Left hindlimb (tissue), 1 donor: ENCODE measurements at places on chromosomes 7 and 10.

GRCh38 chr10:119103903-119104653, at the start of gene DENND10:
Gene DENND10 (plus strand): TSS chr10:119104113. CDS start chr10:119104143, 30 bp downstream.
- peak; percentile 92 for DNase-seq

DNA sequence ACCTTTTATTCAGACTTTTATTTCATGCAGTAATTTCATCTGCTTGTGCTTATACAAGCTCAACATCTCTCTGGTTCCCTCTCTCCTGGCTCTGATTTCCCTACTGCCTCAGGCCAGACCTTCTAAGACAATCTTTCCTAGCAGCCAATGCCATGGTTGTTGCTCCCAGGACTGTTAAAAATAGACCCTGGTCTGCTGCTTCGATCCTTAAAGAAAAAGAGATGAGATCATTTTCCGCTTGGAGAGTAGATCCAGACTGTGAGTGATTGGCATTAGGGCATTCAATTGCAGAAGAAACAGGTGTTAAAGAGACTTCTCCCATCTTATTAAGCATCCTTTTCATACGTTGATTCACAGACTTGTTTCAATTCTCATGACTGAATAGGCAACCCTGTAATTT, 68.4 kb upstream of the ITGB1 start:
- no peak for DNase-seq

GRCh38 chr7:91796122-91796521, 84.4 kb downstream of the MTERF1 start:
- no peak for DNase-seq

DNA sequence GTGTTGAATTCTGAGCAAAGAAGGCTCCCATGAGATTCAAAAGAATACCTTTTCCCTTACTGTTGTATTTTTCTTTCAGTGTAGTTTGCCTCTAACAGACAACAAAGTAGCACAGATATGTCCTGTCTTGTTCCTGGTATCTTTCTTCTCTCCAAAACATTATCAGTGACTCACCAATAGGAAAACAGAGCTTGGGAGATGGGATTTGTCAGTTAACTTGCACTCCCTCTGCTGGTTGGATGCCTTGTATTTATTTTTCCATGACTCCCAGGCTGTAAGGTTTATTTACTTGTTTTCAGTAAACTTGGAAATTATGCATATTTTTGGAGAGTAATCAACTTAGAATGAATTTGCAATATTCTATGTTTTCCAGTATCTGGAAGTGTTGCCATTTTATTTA, 129.7 kb downstream of the SAMD9 start:
- no peak for DNase-seq

- DNase-seq = no peak
Measured at GRCh38 chr7:26151096-26151495, 902 bp upstream of the NFE2L3 start.

GRCh38 chr7:116924741-116925140, 28.6 kb upstream of the ST7 start:
- no peak for DNase-seq

- DNase-seq = peak; percentile 37
Measured at GRCh38 chr10:99234791-99235657, 628 bp downstream of the HPSE2 start.

GRCh38 chr7:66837007-66837406, 84.0 kb upstream of the TMEM248 start:
- DNase-seq = no peak

GRCh38 chr10:75497997-75498883, 66.8 kb downstream of the LRMDA start:
- DNase-seq = no peak

DNA sequence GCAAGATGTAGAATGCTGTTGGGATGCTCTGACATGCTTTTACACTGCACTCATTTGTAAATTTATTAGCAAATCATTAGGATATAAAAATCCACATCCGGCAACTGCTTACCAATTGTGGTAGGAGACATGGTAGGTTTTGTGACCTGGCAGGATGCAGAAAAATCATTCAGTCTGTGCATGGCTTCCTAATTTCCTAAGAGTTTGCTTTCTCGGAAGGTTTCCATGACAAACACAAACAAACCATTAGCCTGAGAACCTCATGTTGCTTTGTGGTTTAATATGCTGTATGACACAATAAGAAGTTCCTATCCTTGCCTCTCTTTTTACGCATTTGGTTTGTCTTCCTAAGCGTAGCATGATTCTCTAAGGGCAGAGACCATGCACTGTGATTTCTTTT, 14.7 kb upstream of the LMBR1 start:
- DNase-seq = no peak

DNA sequence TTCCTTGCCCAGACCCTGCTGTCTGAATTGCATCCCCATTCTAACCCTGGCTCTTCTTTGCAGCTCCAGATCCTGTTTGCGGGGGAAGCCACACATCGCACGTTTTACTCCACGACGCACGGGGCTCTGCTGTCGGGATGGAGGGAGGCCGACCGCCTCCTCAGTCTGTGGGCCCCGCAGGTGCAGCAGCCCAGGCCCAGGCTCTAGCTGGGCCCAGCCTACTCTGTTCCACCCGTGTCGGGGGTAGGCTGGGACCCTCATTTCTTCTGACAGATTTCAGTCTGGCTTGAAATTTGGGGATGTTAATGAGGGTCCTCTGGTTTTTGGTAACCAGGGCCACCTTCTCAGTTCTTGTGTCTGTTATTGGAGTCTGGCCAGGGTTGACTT, 2.7 kb upstream of the MTG1 start:
- no peak for DNase-seq

- DNase-seq = no peak
Measured at GRCh38 chr10:91621483-91622113, 11.3 kb downstream of the PPP1R3C start.
